Endodermal cell (in vitro differentiated cells): ENCODE measurements at places on chromosomes 13 and 19. TPM values are rescaled to one million over a fixed set of nuclear protein-coding genes. Genes with fewer than 3 reads are reported as not detected.

- no peaks in the 10 kb centered on the region for H3K27me3 ChIP-seq
- peak; percentile 94 for DNase-seq
- H3K4me3 ChIP-seq = no peak overlapping the region
- no peaks in the 10 kb centered on the region for H3K36me3 ChIP-seq
- H3K27ac ChIP-seq = peak overlapping the region; percentile 32
Observed at GRCh38 chr19:49585023-49585422, 3.9 kb downstream of the PRRG2 start.

DNA sequence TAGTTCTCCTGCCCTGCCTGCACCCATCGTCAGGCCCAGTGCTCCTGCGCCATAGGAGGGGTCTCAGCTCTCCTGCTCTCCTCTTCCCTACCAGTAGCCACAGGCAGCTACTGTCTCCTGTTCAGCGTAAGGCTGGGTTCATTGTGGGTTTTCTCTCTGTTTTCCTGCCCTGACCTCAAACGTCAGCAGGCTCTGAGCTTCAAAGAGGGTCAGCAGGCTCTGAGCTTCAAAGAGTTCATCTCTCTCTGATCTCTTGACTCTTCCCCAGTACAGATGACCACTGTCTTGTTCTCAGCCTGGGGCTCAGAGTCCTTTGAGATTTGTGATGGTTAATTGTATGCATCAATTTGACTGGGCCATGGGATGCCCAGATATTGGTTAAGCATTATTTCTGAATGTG lies 4.6 kb upstream of the CPB2 start:
- H3K27ac ChIP-seq = no peak overlapping the region
- H3K4me3 ChIP-seq = no peak overlapping the region
- DNase-seq = no peak
- no peaks in the 10 kb centered on the region for H3K27me3 ChIP-seq
- H3K36me3 ChIP-seq = no peaks in the 10 kb centered on the region

DNA sequence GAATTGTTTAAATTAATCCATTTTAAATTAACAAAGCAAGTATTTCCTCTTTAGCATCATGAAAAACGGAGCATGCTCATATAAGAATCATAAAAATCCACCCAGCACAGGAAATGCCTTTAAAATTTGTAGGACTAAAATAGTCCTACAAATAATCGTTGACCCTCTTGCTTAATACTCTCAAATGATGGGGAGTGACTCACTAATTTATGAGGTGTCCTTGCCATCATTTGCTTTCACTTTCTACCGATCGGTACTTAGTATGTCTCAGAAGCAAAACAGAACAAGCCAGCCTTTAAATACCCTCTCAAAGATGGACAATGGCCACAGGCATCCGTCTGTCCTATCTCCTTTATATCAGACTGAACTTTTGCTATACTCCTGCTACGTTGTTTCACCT lies 97.2 kb downstream of the SUCLA2 start:
- no peak overlapping the region for H3K27ac ChIP-seq
- H3K4me3 ChIP-seq = no peak overlapping the region
- peaks cover 14% of the 10 kb centered on the region for H3K27me3 ChIP-seq
- H3K4me1 ChIP-seq = no peaks in the 10 kb centered on the region

DNA sequence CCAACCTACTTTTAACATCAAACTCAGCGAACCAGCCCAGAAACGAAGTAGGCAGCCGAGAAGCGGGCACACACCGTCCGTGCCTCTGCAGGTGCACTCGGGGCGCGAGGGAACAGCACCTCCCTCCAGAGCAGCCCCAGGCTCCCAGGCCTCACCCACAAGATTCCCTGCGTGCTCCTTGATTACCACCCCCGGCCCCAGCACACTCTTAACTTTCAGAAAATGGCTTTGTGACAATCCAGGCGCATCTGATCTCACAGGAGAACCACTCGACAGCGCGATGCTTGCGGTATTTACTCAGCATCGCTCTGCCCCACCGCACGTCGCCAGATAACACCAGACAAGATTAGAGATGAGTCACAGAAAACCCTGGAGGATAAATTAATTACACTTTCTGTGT lies 134.9 kb upstream of the SPACA7 start:
- H3K36me3 ChIP-seq = no peaks in the 10 kb centered on the region
- no peaks in the 10 kb centered on the region for H3K4me1 ChIP-seq
- DNase-seq = no peak
- no peak overlapping the region for H3K4me3 ChIP-seq
- no peak overlapping the region for H3K27ac ChIP-seq

GRCh38 chr13:62305756-62306155 lies 890.1 kb upstream of the PCDH20 start:
- no peak for DNase-seq
- no peaks in the 10 kb centered on the region for H3K36me3 ChIP-seq
- H3K4me3 ChIP-seq = no peak overlapping the region
- no peak overlapping the region for H3K27ac ChIP-seq
- no peaks in the 10 kb centered on the region for H3K4me1 ChIP-seq
- H3K27me3 ChIP-seq = no peaks in the 10 kb centered on the region

DNA sequence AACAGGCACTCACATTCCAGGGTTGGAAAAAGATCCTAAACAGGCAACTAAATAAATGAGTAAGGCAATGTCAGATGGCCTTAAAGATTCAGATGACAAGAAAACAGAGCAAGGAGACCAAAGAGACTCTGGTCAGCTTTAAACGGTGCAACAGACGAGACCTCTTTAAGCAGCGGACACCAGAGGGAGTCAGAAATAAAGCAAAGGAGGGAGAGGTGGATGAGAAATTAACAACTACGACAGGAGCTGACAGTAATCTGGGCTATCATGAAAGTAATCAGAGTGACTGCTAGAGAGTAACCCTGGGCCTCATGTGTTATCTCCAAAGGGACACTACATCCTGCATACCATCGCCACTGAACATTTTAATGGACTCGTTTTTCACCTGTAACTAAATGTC lies 1.1 kb downstream of the ZNF550 start:
- DNase-seq = no peak
- H3K4me1 ChIP-seq = no peaks in the 10 kb centered on the region
- H3K36me3 ChIP-seq = peaks cover 28% of the 10 kb centered on the region
- H3K27ac ChIP-seq = no peak overlapping the region
- H3K27me3 ChIP-seq = no peaks in the 10 kb centered on the region
- H3K4me3 ChIP-seq = peak overlapping the region; percentile 90

DNA sequence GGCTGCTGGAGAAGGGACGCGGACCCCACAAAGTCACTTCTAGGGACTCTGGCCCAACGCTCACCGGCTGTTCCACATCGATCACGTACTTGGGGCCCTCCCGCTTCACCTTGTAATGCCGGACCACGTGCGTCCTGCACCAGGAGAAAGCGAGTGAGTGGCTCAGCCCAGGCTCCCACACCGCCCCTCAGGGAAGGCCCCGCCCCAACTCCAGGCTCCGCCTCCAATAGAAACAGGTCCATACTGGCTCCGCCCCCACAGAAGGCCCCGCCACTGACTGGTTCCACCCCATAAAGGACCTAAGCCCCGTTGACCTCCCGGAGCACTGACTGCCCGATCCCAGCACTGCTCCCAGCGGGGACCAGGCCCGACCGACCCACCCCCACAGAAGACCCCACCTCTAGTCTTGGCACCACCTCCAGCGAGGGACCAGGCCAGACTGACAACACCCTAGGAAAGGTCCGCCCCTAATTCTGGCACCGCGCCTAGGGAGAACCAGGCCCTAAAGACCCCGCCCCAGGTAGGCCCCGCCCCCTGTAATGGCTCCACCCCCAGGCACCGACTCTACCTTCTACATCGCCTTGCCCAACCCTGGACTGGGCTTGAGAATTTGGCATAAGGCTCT lies 11.3 kb downstream of the STAP2 start:
- no peaks in the 10 kb centered on the region for H3K36me3 ChIP-seq
- H3K4me1 ChIP-seq = no peaks in the 10 kb centered on the region
- peaks cover 17% of the 10 kb centered on the region for H3K27me3 ChIP-seq
- no peak overlapping the region for H3K27ac ChIP-seq

GRCh38 chr13:27182844-27183497 lies 11.4 kb upstream of the USP12 start:
- no peaks in the 10 kb centered on the region for H3K4me1 ChIP-seq
- no peak overlapping the region for H3K4me3 ChIP-seq
- peaks cover 6% of the 10 kb centered on the region for H3K27me3 ChIP-seq
- H3K36me3 ChIP-seq = no peaks in the 10 kb centered on the region
- no peak overlapping the region for H3K27ac ChIP-seq

- H3K27me3 ChIP-seq = no peaks in the 10 kb centered on the region
- H3K4me1 ChIP-seq = peaks cover 19% of the 10 kb centered on the region
- H3K27ac ChIP-seq = no peak overlapping the region
Observed at GRCh38 chr13:44768775-44769581, 192.8 kb upstream of the TSC22D1 start.

DNA sequence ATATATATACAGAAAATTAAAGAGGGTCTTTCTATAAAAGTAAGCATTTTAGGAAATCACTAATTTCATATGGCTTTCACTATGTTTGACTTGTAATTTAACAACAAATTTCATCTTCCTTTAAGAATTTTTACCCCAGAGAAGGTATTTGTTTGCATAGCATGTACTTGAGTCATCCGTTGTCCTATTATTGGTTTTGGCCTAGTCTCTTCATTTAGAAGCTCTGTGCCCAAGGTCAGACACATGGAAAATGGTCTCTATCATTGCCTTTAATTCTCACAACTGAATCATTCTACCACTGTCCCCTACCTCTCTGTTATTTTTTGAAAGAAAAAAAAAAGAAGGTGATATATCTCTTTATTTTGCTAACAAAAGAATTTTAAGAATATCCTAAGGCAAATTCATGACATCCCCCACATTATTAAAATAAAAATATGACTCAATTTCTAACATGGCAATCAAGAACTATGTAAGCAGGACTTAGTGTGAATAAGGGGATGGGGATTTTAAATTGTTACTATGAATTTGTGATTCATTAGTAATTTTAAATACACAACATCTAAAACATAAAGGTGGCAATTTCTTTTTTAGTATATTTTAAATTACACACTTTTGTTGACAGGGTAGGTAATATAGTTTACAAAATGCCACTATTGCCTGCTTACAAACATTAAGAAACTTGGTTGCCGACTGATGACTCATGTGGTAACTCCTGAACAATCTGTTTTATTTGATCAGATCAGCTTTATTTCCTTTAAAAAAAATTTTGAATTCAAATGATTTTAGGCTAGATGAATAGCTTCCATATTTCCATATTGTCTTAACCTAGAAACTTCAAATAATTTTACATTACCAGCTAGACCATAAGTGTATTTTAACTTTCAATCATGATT lies 13.9 kb downstream of the SLITRK5 start:
- H3K27me3 ChIP-seq = no peaks in the 10 kb centered on the region
- no peak overlapping the region for H3K4me3 ChIP-seq
- no peak for DNase-seq
- H3K27ac ChIP-seq = no peak overlapping the region
- no peaks in the 10 kb centered on the region for H3K36me3 ChIP-seq

DNA sequence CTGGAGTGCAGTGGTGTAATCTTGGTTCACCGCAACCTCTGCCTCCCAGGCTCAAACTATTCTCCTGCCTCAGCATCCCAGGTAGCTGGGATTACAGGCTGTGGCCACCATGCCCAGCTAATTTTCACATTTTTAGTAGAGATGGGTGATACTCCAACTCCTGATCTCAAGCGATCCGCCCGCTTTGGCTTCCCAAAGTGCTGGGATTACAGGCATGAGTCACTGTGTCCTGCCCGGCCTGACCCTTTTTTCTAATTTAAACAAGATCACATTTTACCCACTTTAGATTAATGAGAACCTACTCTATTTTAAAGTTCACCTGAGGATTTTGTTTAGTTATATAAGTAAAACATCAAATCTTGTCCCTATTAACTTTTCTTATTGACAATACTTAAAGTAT lies 91.8 kb upstream of the POSTN start:
- no peak for DNase-seq
- no peak overlapping the region for H3K27ac ChIP-seq

GRCh38 chr13:62038214-62038613 lies 622.6 kb upstream of the PCDH20 start:
- DNase-seq = no peak
- no peaks in the 10 kb centered on the region for H3K4me1 ChIP-seq
- H3K36me3 ChIP-seq = no peaks in the 10 kb centered on the region
- H3K4me3 ChIP-seq = no peak overlapping the region

DNA sequence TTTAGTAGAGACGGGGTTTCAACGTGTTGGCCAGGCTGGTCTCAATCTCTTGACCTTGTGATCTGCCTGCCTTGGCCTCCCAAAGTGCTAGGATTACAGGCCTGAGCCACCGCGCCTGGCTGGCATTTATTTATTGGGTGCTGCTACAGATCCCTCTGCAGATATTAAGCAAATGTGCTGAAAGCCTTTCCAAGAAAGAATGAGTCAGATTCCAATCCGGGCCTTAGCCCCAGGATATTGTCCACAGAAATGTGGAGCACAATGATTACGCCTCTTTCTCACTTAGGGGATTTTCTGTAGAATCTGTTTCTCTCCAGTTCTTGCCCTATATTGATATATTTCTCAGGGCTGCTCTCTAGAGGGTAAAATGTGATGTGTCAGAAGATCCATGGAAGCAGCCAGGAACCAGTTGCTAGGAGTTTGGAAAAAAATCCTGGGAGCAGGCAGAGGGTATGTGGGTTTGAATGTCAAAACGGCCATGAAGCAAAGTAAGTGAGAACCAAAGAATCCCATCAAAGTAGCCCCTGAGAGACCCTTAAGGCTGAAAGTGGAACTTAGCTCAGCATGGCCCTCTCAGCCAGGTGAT lies 24.8 kb upstream of the IGFL4 start:
- H3K27me3 ChIP-seq = peaks cover 56% of the 10 kb centered on the region
- DNase-seq = no peak
- no peak overlapping the region for H3K4me3 ChIP-seq
- no peak overlapping the region for H3K27ac ChIP-seq

GRCh38 chr13:27504128-27504867 lies 53.9 kb upstream of the MTIF3 start:
- no peak overlapping the region for H3K4me3 ChIP-seq
- H3K27me3 ChIP-seq = no peaks in the 10 kb centered on the region
- no peaks in the 10 kb centered on the region for H3K36me3 ChIP-seq
- no peak for DNase-seq
- H3K4me1 ChIP-seq = no peaks in the 10 kb centered on the region

DNA sequence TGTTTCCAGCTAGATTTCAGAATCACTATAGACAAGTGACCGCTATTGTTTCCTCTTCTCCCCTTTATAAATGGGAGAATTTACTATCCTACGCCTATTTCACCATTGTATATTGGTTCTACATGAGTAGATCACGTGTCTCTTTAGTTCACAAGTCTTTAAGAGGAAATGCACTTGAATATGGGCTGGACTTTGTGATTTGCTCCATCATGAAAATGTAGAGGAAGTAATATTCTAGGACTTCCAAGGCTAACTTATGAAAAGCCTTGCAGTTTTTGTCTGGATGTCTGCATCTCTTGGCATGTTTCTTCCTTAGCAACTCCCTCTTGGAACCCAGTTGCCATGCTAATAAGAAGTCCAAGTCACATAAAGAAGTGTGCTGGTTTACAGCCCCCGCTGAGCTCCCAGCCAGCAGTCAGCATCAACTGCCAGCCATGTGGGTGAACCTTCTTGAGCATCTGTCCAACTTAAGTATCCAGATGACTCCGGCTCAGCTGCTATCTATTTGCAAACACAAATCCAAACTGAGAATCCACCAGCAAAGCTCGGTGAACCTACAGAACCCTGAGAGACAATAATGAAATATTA lies 4.8 kb upstream of the FBXL3 start:
- H3K4me3 ChIP-seq = no peak overlapping the region
- peaks cover 3% of the 10 kb centered on the region for H3K27me3 ChIP-seq
- no peak for DNase-seq
- no peak overlapping the region for H3K27ac ChIP-seq
- H3K4me1 ChIP-seq = no peaks in the 10 kb centered on the region
- no peaks in the 10 kb centered on the region for H3K36me3 ChIP-seq

Gene FUT3
- total RNA-seq = 0.34 TPM in 1 of 2 replicates, not detected in the other

Gene MBD3L2
- not detected in 2 replicates for total RNA-seq

Gene SMAD9
- 12.3 to 14.3 TPM (median 13.3 TPM) in 3 replicates for total RNA-seq

Gene CEACAM16
- total RNA-seq = not detected in 3 replicates

Gene PSG11
- not detected in 3 replicates for total RNA-seq

Gene ZNF154
- 15.9 to 20.1 TPM (median 16.8 TPM) in 3 replicates for total RNA-seq

Gene TNFSF11
- 0.47 to 0.76 TPM (median 0.53 TPM) in 3 replicates for total RNA-seq
